ENCODE measurements at places on chromosomes 12 and 14.

- no peak for DNase-seq
Measured at GRCh38 chr14:66638689-66639088, 130.7 kb downstream of the GPHN start.

DNA sequence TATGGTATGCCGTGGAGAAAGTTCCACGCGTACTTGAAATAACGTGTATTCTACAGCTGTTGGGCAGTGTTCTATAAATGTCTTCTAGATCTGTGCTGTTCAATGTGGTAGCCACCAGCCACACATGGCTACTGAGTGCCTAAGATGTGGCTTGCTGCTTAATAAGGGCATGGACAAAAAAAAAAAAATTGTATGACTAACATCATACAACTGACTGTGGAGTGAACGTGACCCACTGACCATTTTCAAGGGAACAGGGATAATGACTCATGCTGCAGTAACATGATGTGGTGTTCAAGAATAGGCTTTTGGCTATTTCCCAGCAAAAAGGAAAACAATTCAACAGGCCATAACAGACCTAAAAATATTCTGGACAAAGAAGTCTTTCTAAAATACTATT lies 13.0 kb downstream of the ATG14 start:
- DNase-seq = no peak

DNA sequence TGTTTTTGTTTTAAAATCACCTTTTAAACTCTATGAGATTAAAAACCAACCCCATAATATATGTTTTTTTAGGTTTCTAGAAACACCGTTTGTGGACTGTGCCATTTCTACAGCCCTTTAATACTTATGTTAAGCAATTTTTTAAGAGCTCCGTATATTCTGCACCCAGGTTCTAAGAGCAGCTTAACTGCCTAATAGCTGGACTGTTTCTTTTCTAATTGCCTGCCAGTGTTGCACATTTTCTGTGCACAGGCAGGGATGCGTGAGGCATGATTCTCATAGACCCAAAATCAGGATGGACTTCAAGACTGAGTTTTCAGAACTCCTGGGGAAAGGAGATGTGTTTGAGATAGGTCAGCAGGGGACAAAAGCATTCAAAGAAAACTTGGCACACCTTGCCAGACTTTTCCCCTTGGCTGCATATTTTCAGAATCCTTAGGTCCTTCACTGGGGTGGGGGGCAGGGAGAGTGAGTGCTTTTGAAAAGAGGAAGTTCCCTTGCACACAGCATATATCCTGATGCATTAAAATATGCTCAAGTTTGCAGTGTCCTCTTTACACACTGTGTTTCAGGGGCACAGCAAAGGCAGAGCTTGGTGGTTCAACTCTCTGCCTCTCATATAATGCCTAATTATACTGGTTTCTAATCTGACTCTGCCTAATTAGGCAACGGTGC lies 27.9 kb downstream of the TMEM30B start:
- no peak for DNase-seq

- DNase-seq = no peak
Measured at GRCh38 chr12:52829986-52830770, 3.9 kb downstream of the KRT79 start.

DNA sequence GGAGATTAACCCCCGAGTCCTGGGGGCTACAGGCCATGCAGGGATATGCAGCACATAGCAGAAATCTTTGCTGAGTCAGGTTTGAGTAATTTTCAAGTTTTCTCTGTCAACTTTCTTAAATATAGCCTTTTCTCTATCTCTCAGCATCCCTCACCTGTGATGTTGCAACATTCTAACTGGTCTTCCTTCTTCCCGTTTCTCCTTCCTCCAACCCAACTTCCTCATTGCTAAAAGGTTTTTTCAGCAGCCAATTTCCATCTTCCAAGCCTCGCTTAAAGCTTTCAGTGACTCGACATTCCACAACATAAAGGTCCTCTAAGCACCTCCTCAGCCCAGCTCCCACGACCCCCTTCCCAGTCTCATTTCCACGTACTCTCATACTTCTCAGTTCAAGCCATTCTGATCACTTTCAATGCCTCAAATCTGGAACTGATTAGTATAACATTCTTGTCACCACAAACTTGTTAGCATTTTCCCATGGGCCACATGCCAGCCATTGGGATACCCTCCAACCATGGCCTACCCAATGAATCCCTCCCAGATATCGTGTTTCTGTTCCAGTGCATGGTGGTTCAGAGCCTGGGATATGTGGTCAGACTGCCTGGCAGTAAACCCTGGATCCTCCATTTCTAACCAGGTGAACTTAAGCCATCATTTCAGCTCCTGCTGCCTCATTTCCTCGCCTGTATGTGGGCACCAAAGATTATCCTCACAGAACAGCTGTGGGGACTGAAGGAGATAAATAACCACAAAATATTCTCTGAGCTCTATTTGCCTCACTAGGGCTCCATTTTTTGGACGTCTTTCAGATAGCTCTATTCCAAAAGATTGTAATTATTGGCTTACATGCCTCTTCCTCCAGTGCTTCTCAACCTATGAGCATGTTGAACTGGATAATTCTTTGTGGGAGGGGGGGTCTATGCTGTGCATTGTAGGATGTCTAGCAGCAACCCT lies 65.8 kb downstream of the KCNK10 start:
- no peak for DNase-seq

Data from right forelimb (tissue), 1 donor.